DMS53 (cell line): ENCODE measurements at places on chromosomes 5 and 9.

DNA sequence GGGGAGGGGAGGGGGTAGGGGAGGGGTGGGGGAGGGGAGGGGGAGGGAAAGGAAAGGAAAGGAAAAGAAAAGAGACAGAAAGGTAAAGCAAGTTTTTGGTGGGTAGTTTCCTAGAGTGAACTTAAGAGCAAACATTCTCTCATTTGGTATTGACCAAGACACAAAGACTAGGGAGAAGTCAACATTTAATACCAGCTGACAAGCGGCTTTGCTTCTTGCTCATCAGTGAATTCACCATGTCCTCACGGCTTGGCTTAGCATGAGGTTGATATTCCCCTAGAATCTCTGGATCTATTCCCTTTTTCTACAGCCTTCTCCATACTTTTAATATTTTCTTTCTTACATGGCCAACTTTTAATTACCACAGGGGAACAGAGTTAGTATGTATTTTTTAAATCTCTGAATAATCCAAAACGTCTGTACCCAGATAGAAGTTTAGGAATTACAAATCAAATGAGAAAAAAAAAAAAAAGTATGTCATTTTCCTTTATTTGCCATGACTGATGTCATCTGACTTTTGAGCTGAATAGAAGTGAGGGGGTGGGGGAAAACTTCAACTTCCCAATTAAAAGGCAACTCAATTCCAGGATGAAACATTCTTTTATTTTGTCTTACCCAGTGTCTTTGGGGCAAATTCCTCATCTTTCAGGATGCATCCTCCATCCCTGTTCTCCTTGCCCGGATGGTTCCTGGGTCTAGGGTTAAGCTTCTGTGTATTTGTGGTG lies 40.1 kb upstream of the GLIS3 start:
- peak; percentile 38 for DNase-seq

GRCh38 chr5:109076741-109077140 lies 329.0 kb downstream of the FER start:
- no peak for DNase-seq

GRCh38 chr9:35341585-35341984 lies 148.3 kb upstream of the RUSC2 start:
- no peak for DNase-seq

DNA sequence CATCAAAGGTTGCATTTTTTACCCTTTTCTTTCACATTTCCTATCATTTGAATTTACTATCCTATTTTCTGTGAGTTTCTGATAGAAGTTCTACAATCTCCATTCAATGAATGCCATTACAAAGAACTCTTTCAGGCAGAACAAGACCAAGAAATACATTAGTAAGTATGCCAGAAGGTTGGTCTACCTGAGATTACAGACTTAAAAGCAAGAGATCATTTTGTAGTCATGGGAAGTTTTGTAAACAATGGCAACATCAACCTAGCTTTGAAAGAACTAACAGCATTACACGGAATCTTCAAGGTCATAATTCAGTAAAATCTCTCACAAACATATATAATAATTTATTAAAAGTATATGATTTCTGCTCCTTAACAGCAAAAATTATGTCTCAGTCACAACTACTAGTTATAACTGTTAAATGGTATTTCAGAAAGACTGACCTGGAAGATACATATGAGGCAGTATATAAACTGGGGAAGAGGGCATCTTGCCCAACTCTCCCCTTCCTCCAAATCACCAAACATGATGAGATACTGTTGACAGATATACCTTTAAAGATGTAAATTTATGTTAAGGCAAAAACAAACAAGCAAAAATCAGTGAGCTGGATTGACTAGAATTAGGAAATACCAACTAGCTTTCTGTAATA lies 23.3 kb downstream of the TMEM161B start:
- no peak for DNase-seq

- DNase-seq: no peak
These were observed 141.6 kb downstream of the ARHGAP26 start for GRCh38 chr5:142911775-142912174.

DNA sequence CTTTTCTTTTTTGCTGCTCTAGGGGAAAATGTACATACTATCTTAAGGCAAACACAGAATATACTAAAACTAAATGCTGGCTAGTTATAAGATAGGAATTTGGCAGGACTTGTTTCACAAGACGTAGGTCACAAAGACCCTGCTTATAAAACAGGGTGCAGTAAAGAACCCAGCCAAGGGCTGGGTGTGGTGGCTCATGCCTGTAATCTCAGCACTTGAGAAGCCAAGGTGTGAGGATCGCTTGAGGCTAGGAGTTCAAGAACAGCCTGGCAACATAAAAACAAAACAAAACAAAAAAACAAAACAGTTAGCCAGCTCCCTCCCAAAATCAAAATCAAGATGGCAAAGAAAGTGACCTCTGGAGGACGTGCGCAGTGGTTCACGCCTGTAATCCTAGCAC lies 49.5 kb upstream of the DENND4C start:
- DNase-seq: no peak

DNA sequence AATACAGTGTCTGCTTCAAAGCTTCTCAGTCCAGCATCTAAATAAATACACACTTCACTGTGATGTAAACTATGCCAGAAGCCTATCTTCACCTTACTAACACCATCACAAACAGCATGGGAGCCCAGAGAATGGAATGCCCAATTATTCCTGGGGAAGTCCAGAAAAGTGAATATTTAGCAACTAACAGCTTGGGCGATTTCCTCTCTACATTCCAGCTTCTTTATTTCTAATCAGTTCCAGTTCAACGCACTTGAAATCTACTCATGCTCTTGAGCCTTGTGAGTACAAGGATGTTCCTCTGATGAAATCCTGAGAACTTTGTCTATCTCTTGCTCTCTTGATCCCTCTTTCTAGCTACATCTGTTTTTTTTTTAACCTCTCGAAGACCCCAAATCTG lies 100.4 kb upstream of the C9orf72 start:
- no peak for DNase-seq

GRCh38 chr9:81141961-81142360 lies 547.4 kb downstream of the TLE1 start:
- DNase-seq: peak; percentile 1

DNA sequence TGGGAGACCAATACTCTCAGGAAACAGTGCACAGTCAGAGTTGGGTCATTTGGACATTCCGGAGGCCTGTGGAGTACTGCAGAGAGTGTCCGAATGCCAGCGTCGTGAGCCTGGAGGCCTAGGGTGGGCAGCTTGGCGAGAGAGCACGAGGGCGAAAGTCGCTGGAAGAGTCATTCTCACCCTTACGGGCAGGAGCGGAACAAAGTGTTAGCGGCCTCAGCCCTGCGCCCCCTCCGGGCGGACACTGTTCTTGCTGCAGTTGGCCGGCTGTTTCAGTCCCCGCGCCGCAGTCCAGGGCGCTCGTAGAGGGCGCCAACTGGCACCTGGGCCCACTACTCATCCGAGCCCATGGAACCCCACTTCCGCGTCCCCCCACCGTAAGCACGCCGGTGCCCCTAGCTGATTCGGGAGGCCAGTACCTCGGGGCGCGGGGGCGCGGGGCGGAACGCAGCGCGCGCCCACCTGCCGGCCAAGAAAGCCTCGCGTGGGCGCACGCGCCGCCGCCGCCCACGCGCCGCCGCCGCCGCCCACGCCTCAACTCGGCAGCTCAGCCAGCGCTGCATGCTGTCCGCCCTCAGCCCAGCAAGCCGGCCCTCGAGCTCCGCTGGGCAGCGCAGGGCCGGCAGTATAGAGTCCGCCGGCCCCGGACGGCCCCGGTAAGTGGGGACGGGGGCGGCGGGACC lies 99.7 kb upstream of the CCL21 start:
- peak; percentile 49 for DNase-seq

DNA sequence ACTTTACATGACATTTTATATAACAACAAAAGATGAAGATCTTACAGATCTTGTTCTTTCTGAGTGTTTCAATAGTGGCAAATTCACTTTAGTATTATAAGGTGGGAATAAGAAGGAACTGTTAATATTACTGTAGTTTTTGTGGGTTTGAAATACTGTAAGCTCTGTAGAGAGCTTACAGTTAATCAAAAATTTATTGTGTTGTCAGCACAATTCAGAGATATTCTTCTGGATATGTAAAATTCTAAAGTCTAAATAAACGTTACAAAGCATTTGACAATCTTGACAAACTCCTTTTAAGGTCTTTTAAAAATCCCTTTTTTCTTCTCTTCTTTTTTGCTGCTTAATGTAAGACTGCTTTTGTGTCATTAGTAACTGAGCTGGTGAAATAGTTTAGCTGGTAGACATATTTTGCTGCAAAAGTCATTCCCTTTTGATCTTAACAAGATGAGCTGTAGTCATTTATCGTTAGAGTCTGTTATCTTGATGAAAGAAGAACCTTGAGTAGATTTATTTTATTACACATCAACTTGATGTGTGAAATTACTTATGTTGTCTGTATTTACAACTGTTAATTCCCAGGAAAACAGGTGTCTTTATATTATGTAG lies 186.0 kb downstream of the WDR70 start:
- DNase-seq: no peak

DNA sequence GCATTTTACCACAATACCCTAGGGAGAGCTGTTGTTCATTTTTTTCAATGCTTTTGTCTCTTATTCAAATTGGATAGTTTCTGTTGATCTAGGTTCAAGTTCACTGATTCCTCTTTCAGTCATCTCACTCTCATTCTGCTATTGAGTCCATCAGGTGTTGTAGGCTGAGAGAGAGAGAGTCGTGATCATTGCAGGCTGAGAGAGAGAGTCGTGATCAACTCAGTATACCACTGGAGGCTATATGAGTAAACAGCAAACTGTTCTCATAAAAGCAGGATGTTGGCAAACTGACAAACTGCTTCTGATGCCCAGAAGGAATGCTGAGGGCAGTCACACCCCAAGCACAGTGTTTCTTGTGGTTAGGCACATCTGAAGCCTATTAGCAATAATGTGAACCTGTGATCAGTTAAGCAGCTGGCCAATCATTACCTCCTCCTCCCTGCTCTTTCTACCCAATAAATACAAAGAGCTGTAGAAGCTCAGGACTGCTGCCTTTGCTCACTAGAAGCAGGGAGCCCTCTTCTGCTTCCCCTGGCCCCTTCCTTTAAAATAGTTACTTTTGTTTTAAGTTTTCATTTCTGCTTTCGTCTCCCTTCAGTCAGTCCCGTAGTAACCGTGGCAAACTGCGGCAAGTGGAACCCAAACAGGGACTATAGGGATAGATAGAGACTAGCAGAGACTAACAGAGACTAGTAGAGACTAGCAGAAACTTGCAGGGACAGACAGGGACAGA lies 476.1 kb upstream of the ACO1 start:
- peak; percentile 8 for DNase-seq

DNA sequence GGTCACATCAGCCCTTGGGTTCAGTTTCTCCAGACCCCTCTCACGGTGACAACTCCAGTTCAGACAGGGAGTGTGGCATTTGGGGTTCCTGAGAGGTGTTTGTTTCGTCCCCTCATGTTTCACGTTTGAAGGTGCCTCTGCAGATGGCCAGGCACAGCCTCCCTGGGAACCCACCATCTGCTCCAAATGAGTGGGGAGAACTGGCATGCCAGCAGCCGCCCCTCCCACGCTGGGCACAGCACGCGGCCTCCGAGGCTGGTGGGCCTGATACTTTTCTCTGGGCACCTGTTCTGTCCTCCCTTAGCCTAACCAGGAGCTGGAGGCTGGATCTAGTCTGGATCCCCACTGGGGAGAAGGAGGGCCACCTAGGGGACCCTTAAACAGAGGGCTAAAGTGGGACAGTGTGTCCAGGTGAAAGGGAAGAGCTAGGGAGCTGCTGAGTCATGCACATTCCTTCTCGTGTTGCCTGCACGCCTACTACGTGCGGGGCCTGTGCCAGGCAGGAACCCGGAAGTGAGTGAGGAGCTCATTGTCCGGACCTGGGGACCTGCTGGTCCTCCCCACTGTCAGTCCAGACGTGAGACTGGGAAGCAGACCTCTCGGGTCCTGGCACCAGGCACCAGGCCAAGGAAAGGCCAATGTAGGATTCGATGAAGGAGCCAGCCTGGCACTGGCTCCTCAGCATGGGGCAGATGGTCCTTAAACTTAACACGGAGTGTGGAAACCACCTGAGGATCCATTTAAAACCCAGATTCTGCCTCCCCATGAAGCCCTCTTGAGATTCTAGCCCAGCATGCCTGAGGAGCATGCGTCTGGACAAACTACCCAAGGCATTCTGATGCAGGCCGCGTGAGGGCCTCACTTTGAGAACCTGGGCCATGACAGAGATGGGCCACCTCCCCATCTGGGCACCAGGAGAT lies 11.7 kb downstream of the DNM1 start:
- no peak for DNase-seq

- DNase-seq: no peak
These were observed 5.7 kb downstream of the RABGAP1 start for GRCh38 chr9:122946461-122947005.

GRCh38 chr5:132471151-132471907 lies 19.2 kb downstream of the IRF1 start:
- DNase-seq: no peak

DNA sequence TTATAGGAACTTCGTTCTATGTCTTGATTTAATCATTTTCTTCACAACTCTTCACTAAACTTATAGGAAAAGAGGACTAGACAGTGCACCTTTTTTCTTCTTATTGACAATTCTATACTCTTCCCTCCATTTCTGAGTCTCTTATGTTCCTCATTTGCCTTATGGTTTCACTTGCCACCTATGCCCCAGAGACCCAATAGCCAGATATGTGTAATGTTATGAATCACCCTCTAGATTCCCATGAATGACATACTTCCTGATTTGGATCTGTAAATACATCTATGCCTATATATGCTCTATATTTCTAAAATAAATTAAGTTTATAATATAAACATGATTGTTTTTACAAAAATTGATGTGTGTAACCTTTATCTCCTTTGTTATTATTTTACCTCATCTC lies 514.1 kb upstream of the MEF2C start:
- peak; percentile 10 for DNase-seq

GRCh38 chr9:8611153-8611552 lies 811.6 kb upstream of the DMAC1 start:
- DNase-seq: no peak

GRCh38 chr5:169668732-169669131 lies 31.7 kb downstream of the DOCK2 start:
- no peak for DNase-seq

DNA sequence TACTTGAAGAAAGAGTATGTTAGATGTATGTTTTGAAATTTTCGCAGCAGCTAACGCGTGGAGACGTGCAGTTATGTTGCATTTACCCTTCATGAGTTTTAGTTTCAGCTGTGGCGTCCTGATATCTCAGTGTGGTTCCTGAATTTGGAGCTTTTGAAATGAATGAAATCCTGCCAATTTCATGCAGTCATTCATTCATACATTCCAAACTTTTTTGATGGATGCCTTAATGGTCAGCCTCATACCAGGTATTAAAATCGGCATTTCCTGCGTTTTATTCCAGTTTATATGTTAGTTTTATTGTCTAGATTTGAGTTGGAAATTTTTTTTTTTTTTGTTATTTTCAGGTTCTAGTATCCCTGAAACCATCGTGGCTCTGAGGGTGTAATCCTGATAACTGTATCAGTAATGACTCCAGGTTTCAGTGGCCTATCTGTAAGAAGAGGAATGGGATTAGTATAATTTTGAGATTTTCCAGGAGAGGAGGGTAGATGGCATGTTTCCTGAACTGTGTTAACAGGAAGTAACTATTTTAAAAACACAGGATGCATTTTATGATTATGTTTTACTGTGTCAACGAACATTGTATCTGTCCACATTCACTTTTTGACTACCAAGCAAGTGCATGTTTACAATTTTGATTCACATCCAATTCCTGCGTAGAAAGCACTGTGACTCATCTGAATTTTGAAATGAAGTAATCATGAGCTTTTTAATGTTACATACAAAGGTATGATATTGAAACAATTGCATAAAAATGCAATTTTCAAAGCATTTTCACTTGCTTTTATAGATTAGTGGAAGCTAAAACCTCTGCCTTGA lies 1.0 kb downstream of the FOCAD start:
- DNase-seq: peak; percentile 31

GRCh38 chr5:10555277-10555684 lies 8.6 kb upstream of the ANKRD33B start:
- DNase-seq: peak; percentile 75
